ENCODE measurements at places on chromosomes 3 and 15.

- no peak for DNase-seq
These were observed 6.9 kb downstream of the MUC20 start for GRCh38 chr3:195727606-195728195.

DNA sequence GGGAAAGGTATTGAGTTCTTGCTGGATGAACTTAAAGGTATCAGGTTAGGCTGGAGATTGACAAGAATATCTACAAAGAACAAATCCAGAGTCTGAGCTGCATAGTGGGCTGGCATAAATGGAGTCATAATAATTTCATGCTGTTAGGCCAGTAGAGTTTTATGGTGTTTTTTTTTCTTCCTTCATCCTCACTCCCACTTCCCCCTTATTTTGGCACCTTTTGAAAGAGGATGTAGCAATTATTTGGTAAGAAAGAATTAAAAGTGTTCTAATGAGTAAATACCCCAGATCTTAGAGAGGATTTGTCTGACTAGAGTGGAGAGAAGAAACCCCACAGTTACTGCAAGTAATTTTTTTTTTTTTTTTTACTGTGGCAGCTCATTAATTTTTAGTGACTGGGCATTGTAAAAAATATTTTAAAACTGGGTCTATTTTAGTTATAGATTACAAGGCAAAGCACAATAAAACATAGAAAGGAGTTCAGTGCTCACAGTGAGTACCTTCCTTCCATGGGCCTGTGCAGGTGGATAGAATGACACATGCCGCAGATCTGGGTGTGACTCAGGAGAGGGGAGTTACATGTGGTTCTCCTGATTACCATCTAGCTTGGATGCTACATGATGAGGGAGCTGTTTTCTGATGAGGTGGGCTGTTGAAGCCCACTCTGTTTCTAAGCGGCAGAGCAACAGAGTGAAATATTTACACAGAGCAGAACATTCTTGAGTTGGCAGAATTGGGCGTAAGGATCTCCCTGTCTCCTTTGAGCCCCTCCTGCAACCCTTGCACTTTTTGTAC lies 5.3 kb downstream of the EDEM1 start:
- peak; percentile 63 for DNase-seq

- DNase-seq, result no peak
These were observed 4.0 kb upstream of the SKIL start for GRCh38 chr3:170353485-170353884.

GRCh38 chr3:71581457-71582035 lies 2.0 kb downstream of the FOXP1 start:
- no peak for DNase-seq

- no peak for DNase-seq
These were observed 8.1 kb downstream of the SLC33A1 start for GRCh38 chr3:155846119-155846518.

DNA sequence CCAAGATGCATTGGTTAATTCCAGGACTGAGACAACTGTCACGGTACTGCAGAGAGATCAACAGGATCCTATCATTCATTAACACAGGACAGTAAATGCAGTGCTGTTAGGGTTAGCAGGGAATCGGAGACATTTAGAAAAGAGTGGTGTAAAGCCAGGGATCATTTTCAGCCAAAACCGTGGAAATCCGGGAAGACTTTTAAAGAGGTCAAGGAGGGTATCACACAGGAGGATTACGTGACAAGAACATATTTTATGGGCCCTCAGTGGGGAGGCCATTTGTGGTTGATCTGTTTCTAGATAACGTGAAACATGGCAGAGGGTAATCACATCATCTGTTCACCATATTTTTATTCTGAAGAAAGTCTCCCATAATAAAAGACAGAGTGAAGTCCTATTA lies 216.1 kb downstream of the PTPRG start:
- no peak for DNase-seq

DNA sequence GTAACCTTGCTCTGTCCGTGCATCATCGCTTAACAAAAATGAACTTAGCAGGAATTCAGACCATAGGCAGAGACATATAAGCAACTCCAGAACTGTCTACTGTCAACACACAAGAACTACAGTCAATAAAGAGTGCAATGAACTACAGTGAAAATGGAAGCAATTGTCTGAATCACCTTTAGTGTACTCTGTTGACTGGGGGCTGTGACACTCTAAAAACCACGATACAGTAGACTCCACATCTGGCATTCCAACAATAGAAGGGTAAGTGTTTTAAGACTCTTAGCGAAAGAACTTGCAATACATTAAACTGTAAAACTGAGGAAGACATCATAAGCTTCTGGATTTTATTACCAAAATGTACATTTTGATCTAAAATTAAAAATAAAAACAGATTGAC lies 347.3 kb downstream of the ZBTB20 start:
- DNase-seq, result no peak

GRCh38 chr3:53715815-53716483 lies 130.3 kb downstream of the CHDH start:
- DNase-seq, result no peak

DNA sequence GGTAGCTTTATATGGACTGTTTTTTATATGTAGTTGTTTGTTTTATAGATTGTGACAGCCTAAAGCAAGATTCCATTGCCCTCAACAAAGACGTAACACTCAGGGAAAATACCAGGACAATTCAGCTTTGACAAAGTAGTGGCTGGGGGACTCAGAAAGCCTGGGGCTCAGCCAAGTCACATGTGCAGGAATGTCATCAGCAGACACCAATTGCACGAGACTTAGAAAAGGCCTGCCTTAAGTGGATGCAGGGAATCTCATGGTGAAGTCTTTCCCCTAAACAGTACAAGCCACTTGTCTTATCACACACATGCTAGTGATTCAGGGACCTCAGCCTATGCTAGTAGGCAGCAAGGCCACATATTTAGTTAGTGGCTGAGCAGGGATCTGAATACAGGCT lies 381.8 kb upstream of the THBS1 start:
- DNase-seq, result no peak

DNA sequence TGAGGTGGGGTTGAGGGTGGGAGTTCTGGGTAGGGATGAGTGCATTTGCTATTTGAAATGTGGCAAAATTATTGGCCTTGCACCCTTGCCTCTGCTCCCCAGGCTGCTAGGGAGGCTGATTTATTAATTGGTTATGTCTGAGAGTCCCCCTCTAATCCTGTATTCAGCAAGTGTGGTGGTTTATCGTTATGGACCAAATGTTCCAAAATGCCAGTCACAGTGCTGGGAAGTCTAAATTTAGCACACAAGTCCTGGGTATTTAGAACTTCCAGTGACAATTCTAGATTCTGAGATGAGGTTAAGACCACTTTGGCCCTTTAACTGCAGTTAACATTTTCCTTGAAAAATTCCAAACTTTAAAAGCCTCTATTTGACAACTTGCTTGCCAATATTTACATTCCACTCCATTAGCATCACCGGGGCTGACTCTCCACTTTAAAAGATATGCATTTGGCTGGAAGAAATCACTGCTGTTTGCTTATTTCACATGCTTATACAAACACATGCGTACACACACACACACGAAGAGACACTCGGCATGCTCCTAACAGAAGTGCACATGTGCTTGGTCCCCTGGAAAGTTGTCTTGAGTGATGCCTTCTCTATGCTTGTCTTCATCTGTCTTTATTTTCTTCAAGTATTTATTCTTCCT lies 247.7 kb downstream of the IL20RB start:
- DNase-seq, result no peak

DNA sequence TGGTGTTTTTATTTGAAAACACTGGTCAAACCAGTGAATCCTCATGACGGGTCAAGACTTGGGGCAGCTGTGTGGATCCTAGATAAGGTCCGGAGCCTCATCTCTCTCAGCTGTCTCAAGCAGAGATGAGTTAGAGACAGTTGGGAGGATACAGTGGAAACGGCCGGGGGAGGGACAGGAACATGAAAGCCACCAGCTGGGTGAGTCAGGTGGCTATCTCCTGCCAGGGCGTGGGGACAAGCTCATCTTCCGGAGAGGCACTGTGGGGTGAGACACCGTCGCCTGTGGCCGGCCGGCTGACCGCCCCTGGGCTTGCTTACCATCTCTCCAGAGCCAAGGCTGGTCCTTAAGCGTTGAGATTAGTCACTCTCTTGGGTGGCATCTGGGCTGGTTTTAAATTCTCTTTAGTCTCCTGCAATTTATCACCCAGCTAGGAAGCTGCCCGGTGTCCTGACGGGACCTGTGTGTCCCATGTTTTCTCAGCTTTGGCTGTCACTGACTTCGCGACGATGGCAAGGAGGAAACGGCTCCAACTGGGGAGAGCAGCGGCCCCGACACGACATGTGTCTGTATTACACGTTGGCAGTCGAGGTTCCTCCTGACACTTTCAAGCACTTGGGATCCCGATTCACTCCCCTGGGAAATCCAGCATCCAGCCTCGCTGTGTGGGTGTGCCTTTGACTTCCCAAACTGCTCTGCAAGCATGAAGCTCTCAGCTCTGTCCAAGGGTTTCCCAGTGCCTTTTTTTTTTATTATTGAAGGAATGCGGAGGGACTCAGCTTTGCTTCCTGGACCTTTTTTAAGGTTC lies 7.5 kb downstream of the ST8SIA2 start:
- no peak for DNase-seq

- no peak for DNase-seq
These were observed 39.0 kb downstream of the INTS14 start for GRCh38 chr15:65571971-65572370.

DNA sequence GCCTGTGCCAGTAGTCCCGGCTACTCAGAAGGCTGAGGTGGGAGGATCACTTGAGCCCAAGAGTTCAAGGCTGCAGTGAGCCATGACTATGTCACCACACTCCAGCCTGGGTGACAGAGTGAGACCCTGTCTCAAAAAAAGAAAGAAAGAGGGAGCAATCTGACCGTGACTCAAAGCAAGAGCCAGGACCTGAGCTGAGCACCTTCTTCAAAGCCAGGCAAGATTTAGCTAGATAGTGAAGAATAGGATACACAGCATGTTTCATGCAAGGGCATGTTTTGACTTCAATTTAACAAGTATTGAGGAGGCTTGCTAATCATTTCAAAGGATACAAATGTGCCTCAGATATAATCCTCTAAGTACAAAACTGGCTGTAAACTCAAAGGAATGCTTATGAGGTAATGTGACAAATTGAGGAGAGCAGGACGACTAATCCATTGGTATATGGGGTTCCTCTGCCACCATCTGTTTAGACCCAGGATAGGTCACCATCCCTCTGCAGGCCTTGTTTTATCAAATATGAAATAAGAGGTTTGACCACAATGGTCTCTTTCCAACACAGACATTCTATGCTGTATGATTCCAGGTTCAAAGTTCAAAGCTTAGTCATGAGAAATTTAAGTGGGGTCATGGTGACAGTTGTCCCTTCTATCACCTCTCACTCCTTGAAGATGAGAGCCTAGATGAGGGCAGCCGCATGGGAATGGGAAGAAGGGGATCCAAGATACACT lies 33.2 kb downstream of the RAB27A start:
- DNase-seq, result no peak

- no peak for DNase-seq
These were observed 13.9 kb downstream of the ITGB5 start for GRCh38 chr3:124873226-124873625.

GRCh38 chr3:5791558-5791957 lies 604.1 kb downstream of the EDEM1 start:
- DNase-seq, result no peak

DNA sequence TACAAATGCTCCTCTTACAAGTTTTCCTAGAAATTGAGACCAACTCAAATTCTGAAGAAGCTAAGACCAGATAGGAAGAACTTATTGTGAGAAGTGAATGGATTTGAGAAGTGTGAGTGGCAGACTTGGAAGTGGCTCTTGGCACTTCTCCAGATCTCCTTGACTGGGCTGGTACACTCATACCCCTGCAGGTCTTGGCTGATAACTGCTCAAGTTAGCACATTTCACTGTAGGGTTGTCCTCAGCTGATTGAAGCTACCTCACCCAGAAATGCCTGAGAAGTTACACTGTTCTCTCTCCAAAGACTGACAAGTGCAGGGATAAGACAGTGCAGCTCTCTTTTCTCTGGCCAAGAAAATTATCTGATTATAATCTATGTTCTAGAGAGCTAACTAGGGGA lies 16.5 kb upstream of the CLDN1 start:
- no peak for DNase-seq

DNA sequence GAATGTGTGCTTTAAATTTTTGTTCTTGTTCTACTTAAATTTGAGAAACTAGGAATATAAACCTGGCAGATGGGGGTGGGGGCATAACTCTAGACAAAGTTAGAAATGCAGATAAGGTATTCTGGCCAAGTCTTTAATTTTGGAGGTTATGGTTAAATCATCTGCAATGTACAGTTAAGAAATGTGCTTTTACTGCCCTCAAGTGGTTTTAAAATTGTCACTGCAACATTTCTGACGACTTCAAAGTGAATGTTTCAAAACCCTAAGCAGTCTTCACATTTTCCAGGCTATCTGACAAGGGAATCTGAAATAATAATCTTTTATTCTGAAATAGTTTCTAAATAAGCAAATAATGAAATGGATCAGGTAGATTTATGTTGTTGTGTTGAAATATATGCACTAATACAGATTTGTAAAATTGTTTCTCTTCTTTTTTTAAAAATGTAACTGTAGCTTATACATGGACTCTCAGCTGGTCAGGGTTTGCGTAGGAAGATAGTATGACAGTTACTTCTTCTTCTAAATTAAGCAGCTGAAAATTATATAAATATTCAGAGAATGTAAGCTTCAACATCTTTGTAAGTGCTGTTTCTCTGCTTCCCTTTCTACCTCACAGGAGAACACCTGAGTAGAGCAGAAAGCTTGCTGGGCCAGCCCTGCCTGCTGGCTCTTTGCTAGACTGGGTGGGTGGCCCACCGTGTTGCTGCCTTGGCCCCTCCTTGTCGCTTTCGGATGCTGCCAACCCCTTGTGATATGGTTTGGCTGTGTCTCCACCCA lies 45.0 kb downstream of the SUCNR1 start:
- DNase-seq, result no peak

DNA sequence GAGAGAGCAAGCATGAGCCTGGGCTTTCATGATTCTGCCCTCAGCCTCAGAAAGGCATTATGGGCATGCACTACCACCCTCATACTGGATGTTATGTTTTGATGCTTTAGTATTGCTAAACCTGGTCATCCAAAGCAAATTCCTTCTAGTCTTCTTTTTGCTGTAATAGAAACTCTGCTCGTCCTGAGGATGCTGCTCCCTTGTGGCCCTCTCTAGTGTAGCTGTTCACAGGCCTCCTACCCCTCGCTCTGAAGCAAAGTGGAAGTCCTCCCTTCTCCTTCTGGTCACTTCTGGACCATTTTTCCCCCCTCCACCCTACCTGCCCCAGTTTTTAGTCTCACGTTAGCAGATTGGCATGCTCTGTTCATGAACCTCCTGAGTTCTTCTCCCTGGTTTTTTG lies 22.9 kb upstream of the CCNL1 start:
- DNase-seq, result no peak

Measured in stimulated activated CD8-positive, alpha-beta memory T cell treated with anti-CD3 and anti-CD28 coated beads, Interleukin-7, amount 100 ng/mL, for 48 hours (primary cell).